NCI-H82 (cell line): ENCODE measurements at places on chromosomes 11 and 22.

DNA sequence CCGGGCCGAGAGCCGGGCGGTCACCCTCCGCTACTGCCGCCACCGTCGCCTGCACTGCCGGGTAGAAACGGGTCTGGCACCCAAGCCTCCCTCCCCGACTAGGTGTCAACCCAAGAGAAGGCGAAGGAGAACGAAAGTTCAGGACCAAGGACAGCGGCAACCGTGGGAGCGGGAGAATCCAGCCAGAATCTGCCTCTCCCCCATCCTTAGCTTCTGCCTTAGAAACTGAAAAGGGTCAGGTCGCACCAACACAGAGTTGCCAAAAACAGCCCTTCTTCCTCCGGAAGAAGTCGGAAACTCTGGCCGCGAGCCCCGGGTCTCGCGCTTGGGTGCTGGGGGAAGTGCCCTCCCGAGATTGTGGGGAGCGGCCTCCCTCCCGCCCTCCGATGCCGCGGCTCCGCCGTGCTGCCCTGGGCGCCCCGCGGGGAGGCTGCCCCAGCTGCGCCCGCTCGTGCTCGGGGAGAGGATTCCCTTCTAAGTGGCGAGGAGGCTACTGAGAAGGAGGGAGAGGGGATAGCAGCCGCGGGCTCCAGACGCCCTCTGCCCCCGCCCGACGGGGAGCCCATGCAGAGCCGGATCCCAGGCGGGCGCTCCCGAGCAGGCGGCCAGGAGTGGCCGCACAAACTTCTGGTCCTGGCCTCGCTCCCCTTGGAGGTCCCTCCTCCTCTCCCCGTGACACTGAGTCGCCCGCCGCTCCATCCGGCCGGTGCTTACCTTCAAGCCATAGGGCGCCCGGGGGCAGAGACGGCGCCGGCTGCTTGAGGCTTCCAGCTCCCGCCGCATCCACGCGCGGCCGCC lies 637 bp downstream of the DRD2 start:
- DNase-seq, result peak; percentile 69

- DNase-seq, result no peak
These were observed 61.9 kb downstream of the MUC15 start for GRCh38 chr11:26510164-26510563.

DNA sequence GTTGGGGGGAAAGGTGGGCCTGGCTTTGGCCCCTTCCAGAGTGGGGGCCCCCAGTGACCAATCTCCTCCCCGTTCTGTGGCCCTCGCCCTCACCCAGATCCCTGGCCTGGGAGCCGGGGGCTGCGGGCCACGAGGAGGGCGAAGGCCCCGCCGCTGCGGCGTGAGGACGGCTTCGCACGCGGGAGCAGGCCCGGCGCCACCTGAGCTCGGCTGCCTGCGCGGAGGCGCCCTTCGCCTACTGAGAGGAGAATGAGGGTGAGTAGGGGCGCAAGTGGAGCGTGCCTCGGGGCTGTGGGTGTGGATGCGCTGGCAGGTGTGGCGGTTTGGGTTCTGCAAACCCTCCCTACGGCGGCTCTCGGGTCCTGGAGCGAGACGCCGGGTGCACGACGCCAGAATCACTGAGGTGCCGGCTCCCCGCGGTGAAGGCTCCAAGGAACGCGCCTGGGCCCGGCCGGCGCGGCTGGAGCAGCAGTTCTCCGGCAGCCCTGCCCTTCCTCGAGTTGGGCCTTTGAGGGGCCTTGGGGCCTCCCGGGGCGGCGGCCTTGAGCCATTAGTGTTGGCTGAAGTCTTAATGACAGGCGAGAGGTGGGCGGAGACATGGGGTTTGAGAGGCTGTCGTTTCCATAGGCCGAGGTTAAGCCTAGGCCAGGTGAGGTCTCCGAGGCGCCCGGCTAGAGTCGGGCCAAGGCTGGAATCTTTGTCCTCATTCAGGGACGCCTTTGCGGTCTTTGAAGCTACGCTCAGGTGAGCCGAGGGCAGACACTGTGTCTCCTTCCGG lies 65.3 kb downstream of the CTTN start:
- no peak for DNase-seq

GRCh38 chr22:36267896-36268485 lies 15.1 kb downstream of the APOL1 start:
- no peak for DNase-seq

DNA sequence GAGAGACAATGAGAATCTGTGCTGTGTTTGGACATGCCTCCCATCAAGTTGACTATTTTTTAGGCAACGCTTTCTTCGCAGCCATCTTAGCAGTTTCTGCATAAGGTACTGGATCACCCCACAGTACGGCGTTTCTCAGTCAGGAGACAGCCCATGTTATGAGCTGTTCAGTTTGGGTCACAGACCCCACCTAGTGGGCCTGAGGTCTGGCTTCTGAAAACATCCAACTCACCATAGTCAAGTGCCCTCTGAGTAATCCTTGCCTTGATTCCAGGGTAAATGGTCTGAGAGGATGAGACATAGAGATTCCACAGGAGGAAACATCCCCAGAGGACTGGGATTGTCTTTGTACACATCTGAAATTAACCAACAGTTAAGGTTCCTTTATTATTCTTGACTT lies 7.2 kb downstream of the BPIFC start:
- no peak for DNase-seq

DNA sequence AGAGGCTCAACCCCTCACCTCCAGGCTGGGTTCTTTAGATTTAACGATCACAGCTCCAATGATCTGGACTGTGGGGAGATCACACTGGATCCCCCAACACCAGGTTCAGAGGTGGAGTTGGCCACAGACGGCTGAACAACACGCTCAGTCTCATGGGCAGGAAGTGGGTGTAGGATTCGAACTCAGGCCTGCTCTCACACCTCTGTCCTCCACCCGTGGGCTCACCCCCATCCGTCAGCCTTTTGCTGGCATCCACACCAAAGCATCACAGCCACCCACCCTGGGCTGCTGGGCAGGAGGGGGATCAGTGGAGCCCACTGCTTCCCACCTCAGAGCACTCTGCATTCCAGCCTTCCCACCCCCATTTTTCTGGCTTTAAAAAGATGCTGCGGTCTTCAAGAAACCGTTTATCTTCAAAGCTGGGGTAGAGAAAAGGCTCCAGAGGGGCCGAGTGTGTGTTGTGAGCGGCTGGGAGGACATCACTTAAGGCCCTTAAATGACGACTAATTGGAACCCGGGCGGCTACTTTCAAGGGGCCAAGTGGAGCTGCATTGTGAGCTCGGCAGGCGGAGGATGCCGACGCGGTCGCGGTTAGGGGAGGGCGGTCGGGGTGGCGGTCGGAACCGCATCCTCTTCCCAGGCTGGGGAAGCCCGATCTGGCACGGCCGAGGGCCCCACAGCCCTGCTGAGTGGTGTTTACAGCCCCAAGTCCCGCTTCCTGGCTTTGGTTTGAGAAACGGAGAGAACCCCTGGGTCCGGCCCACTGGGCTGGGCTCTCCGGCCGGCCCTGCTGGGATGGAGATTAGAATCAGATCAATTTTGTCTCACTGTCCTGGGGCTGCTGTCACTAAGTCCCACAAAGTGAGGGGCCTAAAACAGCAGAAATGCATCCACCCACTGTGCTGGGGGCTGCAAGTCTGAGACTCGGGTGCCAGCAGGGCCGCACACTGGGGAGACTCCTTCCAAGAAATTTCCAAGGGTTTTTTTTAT lies 15.9 kb upstream of the FGF3 start:
- no peak for DNase-seq

DNA sequence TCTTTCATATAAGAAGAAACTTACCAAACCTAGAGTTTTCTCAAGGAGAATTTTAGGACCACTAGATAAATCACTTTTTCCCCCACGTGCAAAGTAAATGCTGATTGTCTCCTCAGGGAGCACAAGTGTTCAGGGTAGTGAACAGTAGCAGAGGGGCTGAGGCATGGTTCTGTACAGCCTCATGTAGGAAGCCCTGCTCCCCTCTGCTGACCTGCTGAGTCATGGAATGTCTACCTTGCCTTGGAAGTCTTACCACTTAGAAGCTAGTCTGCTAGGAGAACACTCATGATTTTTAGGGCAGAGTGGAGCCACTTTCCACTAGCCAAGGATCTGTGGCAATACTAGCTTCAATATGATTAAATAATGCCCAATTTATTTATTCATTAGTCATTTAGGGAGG lies 2120.6 kb upstream of the RAG2 start:
- DNase-seq, result peak; percentile 10

- DNase-seq, result no peak
These were observed 636 bp downstream of the KCNQ1OT1 start for GRCh38 chr11:2699185-2699530.

DNA sequence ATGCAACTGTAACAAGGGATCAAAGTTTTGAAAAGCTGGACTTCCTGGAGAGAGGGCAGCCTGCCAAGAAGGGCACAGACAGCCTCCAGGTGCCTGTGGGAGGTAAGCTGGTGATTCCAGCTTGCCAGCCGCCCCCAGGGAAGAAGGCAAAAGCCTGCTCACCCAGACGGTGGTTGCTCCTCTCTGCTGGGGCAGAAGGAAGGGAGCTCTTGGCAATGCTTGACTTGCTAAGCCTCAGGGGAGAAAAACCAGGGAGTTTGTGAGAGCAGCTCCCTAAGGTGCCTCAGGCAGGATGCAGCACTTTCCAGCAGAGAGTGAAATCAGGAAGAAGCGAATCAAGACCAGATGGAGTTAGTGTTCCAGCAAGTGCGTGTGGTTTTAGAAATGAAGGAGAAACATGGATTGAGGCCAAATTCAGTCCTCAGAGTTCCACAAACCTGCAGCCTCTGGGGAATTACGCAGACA lies 553.6 kb downstream of the BUD13 start:
- no peak for DNase-seq

DNA sequence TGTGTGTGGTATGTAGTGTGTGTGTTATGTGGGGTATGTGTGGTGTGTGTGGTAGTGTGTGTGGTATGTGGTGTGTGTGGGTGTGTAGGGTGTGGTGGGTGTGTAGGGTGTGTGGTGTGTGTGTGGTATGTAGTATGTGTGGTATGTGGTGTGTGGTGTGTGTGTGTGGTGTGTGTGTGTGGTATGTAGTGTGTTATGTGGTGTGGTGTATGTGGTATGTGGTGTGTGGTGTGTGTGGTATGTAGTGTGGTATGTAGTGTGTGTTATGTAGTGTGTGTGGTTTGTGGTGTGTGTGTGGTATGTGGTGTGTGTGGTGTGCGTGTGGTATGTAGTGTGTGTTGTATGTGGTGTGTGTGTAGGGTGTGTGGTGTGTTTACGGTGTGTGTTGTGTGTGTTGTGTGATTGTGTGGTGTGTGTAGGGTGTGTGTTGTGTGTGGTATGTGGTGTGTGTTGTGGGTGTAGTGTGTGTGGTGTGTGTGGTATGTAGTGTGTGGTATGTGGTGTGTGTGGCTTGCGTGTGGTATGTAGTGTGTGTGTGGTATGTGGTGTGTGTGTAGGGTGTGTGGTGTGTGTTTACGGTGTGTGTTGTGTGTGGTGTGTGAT lies 4.2 kb upstream of the PPP6R2 start:
- DNase-seq, result no peak

DNA sequence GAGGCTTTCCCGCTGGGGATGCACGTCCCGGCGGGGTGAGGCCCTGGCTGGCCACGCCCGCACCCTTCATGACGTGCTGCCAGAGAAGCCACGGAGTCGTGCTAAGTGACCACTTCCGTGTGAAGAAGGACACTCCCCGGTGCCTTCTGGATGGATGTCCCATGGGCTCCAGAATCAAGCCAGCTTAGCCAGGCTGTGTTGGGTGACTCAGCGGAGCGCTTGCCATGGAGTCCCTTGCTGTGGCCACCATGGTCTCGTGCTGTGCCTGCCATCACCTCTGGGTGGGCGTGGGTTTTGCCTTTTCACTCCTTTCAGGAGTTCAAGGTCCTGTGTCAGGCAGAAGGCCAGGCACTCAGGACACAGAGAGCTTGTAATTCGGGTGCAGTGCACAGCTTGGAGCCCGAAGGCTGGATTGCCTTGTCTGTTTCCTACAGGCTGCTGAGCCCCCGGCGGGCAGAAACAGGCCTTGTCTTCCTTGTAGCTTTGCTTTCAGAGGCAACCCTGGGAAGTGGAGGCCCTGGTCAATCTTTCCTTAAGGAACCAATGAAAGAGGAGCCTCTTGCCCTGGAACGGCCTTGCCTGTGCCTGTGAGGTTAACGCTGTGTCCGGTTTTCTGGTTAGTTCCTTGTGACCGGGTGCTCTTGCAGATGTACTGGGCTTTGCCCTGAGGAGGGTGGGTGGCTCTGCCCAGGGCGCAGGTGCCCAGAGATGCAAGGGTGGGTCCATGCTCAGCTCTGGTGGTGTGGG lies 268.6 kb downstream of the TBC1D22A start:
- DNase-seq, result no peak

DNA sequence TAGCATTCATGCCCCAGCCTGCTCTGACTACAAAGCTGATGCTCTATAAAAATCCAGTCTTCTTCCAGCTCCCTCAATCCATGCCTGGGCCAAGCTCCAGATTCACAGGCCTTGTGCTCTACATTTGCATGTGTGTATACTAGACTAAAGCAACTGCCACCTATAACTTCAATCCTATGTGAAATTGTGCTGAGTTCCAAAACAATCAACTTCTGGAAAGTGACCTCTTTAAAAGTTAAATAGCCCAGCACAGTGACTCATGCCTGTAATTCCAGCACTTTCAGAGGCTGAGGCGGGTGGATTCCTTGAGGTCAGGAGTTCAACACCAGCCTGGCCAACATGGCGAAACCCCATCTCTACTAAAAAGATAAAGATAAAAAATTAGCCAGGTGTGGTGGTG lies 114.3 kb upstream of the ZC3H12C start:
- DNase-seq, result no peak

DNA sequence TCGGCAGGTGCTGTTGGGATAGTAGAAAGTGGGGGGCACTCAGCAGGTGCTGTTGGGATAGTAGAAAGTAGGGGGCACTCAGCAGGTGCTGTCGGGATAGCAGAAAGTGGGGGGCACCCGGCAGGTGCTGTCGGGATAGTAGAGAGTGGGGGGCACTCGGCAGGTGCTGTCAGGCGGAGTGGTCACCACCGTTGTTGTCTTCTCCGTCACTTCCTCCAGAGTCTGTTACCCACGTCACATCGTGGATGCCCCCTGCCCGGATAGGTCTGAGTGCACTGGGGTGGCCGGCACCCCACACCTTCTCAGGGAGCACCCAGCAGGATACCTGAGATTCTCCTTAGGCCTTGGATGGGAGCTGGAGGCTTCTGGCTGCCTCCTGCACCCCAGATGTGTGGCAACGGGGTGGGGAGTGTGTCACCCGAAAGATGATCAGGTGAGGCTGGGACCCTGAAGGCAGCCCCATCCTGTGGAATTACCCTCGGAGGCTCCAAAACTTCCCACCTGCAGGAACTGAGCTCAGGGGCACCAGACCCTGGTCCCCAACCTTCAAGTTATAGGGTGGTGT lies 24.1 kb upstream of the KRTAP5-7 start:
- DNase-seq, result no peak

DNA sequence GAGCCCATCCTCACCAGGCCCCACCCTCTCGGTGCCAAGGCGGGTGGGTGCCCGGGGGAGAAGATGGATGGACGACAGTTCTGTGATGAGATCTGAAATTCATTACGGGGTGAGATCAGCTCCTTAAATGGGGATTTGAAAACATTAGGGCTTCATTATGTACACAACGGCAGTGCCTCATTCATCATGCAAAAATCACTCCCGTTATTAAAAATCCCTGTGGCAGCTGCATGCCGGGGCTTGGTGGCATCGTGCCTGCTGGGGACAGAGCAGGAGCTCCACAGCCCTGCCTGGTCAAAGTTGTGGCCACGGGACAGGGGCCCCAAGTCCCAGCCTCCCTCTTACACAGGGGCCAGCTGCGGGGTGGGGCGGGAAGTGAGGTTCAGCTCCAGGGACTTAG lies 20.2 kb downstream of the OTUB1 start:
- no peak for DNase-seq
